ENCODE measurements at places on chromosomes 3 and 15.

- no peak for DNase-seq
These were observed 726 bp upstream of the PROK2 start for GRCh38 chr3:71785532-71786216.

DNA sequence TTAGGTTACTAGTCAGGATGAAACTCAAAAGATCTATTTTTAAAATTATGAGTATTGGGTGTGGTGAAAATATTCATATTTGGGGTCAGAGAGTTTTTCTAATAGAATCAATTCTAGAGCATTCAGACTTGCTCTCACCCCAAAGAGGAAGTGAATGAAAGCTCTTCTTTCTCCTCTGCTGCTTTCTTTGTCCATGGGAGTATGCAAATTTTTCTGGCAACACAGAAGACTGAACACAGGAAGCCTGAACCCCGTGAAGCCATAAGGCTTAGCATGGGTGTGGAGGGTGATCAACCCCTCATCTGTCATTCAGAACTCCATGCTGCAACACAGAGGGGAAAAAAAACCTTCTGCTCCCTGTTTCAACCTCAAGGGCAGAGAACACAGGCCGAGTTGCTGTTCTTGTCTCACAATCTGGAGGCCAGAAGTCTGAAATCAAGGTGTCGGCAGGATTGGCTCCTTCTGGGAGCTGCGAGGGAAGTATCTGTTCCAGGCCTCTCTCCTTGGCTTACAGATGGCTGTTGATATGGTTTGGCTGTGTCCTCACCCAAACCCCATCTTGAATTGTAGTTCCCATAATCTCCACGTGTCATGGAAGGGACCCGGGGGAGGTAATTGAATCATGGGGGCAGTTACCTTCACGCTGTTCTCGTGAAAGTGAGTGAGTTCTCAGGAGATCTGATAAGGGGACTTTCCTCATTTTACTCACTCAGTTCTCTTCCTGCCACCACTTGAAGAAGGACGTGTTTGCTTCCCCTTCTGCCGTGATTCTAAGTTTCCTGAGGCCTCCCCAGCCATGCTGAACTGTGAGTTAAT, 33.7 kb upstream of the CD47 start:
- DNase-seq, result no peak

GRCh38 chr3:49313896-49314688, 25.8 kb downstream of the USP4 start:
- DNase-seq, result no peak

DNA sequence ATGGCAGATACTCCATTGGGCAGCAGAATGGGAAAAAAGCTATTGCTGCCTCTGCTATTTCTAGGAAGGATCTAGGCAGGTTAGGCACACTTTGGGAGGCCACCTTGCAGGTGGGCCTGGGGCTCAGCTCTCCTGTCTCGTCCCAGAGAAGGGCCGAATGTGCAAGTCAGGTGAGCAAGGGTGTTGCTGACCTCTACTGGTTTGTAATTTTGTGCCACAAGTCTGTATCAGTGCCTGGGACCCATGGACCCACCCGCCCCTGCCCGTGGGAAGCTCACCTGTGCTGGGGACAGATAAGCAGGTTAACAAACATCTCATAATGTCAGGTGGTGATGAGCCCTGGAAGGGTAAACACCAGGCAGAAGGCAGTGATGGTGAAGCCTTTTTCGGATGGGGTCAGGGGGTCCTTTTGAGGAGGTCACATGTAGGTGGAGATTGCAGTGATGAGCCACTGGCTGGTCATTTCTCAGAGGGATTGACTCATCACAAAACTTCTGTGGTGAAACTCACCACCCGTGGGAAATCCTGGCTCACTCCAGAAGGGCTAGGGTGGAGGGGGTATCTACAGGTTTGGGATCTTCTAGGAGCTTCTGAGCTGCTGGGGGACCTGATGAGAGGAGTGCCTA, 161.3 kb downstream of the KLF13 start:
- DNase-seq, result no peak

GRCh38 chr3:52277071-52277964, 1.1 kb downstream of the WDR82 start:
- peak; percentile 29 for DNase-seq

DNA sequence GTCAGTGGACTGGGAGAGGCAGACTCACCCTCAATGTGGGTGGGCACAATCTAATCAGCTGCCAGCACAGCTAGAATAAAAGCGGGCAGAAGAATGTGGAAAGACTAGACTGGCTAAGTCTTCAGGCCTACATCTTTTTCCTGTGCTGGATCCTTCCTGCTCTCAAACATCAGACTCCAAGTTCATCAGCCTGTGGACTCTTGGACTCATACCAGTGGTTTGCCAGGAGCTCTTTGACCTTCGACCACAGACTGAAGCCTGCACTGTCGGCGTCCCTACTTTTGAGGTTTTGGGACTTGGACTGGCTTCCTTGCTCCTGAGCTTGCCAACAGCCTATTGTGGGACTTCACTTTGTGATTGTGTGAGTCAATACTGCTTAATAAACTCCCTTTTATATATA, 68.0 kb downstream of the CNTN3 start:
- no peak for DNase-seq

- no peak for DNase-seq
These were observed 95.8 kb downstream of the SEC22A start for GRCh38 chr3:123297627-123297899.

DNA sequence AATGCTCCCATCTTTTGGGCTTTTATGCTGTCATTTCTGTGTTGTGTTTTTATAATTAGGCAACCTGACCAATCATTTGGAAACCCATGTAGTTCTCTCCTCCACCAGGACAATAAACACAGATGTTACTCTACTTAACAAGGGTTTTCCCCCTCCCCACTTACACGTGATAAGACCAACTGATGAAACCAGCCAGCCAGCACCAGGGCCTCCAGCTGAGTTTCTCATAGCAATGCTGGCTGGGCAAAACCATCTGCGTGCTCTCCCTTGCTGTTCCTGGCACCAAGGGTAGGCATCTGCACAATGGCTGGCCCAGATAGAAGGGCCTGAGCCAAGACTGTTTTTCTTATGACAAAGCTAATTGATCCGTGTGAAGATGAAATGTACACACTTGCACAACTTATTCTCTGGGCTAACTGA, 310.4 kb downstream of the PLCL2 start:
- no peak for DNase-seq

- DNase-seq, result no peak
These were observed 946.7 kb downstream of the NAALADL2 start for GRCh38 chr3:175805825-175806224.

DNA sequence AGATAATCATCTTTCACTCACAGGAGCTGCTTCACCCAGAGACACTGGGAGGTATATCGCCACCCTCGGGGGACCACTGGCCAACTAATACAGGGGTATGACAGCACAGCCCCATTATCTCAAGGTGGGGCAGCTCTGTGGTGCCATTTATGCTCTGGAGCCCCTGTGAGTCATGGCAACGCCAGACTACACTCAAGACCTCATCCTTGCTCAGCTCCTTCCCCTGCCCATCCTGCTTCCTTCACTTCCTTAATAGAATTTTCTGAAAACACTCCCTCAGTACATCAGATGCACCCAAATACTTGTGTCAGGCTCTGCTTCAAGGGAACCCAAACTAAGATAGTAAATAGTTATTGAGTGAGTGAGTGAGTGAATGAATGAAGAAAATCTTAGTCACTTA, 45.7 kb downstream of the TRIM42 start:
- DNase-seq, result no peak

- DNase-seq, result no peak
These were observed 6.0 kb downstream of the PLOD2 start for GRCh38 chr3:146154995-146155394.

GRCh38 chr3:119194237-119195150, 21.1 kb downstream of the UPK1B start:
- DNase-seq, result peak; percentile 11

- DNase-seq, result peak; percentile 95
These were observed 127.0 kb downstream of the KLHL25 start for GRCh38 chr15:85667491-85668424.

DNA sequence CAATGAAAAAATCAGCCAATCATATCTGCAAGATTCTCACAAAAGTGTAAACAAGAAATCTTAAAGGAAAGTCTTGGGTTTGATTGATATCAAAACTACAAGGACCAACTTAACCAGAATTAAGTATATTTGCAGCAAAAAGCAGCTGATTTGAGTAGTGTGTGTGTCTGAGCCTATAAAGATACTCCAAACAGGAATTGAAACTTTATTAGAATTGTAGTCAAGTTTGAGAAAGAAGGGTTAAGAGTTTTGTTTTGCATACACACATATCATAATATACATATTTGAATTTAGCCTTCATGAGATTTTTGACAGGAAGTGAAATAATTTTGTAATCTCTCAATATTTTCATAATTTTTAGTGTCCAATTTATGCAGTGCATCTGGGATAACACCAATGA, 300.1 kb downstream of the NAALADL2 start:
- no peak for DNase-seq

DNA sequence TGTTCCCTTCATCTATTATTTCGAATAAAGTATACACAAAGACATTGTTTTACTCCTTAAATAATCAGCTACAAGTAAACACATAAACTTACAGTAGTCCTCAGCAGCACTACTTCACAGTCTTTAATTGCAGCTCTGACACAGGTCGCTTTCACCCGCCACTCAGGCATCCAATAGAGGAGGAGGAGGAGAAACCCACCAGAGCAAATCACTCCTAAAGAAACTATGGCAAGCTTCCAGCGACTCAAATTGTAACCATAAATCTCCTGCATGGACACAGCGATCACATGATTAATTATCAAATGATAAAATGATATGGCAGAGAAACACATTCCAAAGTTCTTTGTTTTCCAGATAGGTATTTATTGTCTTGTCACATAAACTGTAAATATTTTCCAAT, 26.2 kb downstream of the ATP13A3 start:
- DNase-seq, result no peak

- DNase-seq, result no peak
These were observed 19.1 kb upstream of the MCTP2 start for GRCh38 chr15:94212291-94212690.

DNA sequence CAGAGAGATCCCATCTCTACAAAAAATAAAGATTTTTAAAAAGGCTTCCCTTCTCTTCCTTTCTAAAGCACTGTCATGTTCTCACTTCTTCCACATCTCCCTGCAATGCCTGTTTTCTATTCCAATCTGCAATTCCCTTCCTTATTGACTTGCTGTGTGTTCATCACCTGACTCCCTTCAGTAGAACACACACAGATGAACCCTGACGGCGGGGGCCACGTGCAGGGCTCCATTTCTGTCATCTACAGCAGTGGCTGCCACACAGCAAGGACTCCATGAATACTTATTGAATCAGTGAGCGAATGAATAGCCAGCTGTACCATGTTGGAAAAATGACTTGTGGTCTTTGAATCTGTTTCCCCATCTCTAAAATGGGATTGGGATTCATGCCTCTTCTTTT, 26.1 kb downstream of the BHLHE40 start:
- DNase-seq, result no peak

GRCh38 chr15:72319360-72319984, 485 bp downstream of the CELF6 start:
- no peak for DNase-seq

- DNase-seq, result no peak
These were observed 8.1 kb upstream of the PCSK6 start for GRCh38 chr15:101497484-101498034.

DNA sequence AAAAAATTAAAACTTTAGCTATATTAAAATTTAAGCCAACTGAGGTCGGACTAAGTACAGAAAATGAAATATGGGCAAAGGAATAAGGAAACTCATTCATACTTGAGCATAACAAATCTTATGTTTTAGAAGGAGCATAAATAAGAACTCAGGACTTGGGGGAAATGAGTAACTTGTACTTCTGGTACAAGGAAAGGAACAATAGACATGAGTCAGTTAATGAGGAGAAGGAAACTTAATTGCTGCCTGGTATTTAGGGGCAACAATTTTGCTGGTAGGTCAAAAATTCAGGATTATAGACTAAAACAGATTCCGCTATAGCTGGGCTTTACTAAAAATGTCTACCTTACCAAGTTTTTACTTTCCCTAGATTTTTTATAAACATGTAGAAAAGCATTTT, 113.1 kb downstream of the MYO5A start:
- DNase-seq, result no peak

DNA sequence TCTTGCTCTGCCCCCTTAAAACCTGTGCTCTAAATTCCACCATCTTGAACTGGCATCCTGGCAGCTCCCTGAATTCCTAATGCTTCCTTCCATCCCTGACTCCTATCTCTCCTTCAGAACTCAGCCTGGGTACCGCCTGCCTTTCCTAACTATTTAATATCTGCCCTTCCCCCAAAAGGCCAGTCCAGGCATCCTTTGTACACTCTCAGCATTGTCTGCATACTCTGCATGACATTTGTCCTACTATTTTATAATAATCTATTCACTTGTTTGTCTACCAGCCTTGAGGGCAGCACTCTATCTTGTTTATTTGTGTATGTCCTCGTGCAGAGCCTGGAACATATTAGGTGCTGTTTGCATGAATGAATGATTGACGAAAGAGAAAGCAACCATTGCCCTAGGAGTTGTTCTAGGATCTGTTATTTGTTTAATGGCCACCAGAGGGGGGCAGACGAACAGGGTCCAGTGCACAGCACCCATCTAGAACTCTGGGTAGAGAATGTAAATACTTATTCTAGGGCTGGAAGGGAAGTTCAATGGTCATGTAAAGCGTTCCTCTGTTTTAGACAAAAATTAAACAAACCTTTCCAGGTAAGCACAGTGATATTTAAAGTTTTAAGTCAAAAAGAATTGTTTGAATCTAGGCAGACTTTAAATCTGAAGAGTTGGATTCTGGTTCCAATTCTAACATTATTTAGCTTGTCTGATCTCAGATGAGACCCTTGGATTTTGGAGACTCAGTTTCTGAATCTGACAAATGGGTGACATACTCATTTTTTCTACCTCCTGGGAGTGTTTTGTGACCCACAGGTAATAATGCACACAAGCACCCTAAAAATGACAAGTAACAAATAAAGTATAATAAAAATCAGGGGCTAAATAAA, 125.8 kb upstream of the GALNT15 start:
- peak; percentile 50 for DNase-seq

DNA sequence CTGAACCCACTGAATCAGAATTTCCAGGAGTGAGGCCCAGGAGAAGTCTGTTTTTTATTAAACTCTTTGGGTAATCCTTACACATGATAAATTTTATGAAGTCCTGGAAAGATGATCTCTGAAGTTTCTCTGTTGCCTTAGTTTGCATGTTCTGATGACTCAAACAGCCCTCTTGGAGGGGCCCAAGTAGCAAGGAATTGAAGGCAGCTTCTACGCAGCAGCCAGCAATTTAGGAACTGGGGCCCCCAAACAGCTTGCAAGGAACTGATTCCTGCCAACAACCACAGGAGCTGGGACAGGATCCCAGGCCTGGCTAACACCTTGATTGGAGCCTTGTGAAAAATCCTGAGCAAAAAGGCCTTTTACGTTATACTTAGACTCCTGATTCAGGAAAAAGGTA, 5.4 kb upstream of the ACP3 start:
- DNase-seq, result no peak

Data from AG04450 (cell line).